ENCODE measurements at places on chromosomes 6 and 20.

- no peak for DNase-seq
Observed at GRCh38 chr20:2387180-2387577, 6.5 kb downstream of the TGM6 start.

- no peak for DNase-seq
Observed at GRCh38 chr6:19479551-19479950, 357.6 kb upstream of the ID4 start.

GRCh38 chr6:11767458-11767857 is 11.1 kb downstream of the ADTRP start:
- DNase-seq = no peak

DNA sequence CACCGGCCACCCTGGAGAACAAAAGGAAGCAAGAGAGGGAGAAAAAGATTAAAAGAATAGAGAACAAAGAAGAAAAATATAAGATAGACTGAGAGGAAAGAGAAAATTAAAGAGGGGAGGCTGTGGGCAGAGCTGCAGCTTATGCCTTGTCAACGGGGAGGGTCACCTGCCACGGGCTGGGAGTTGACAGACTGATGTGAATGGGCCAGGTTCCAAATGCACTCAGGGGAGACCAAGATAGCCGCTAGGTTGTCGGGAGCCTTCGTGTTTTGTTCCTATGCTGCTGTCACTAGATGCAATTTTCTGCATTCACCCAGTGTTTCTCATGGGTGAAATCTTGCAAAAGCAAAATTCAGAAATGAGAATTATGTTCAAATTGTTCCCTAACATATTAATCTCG is 119.6 kb upstream of the MTHFD1L start:
- no peak for DNase-seq
